NCI-H1694 (cell line): ENCODE measurements at places on chromosomes 3 and 15.

GRCh38 chr3:177106184-177106583, 91.1 kb downstream of the TBL1XR1 start:
- no peak for DNase-seq

DNA sequence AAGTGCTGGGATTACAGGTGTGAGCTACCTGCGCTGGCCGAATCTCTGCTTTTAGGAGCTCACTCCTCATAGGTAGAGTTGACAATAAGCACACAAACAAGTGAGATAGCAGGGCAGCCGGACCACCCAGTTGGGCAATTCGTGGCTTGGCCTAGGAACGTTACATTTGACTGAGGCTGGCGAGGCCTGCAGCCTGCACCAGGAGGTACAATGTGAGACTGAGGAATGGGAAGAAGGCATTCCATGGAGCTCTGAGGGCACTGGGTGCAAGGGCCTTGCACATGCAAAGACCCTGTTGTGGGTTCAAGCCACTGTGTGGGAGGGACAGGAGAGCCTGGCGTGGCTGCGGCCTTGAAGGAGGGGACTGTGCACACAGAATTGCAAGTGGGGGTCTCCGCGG, 152.5 kb downstream of the LRRK1 start:
- no peak for DNase-seq

GRCh38 chr3:58532794-58533220, 4.2 kb downstream of the ACOX2 start:
- DNase-seq, result peak; percentile 9

GRCh38 chr3:129286081-129286480, 7.4 kb downstream of the HMCES start:
- no peak for DNase-seq

GRCh38 chr3:177824841-177825240, 627.6 kb upstream of the TBL1XR1 start:
- no peak for DNase-seq
